ENCODE measurements at places on chromosomes 3 and 15.
A peak's percentile ranks its signal among the peaks of the same experiment; 100 is the strongest.

DNA sequence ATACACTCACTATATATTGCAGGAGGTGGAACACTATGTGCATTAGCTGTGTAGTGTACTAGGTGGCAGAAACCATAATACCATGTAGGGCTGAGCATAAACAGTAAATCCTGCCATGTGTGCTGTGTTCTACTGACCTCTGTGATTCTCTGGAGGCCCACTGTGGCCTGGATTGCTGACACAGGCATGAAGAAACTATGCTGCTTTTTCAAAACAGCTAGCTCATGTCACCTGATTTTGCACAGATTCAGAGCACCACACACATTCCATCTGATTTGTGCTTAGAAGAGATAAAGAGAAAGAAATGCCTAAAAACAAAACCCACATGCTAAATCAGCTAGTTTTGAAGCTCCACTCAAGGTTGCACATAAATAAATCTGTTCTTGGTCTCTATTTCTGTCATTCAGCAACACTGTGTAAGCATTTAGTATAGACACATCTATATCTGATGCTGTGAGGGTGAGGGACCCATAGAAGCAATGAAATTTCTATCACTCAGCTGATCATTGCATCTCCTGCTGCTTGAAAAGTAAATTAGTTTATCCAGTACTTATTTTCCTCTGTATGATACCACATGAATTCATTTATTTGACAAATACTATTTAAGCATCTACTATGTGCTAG is 1007.7 kb upstream of the SEMA6D start:
- no peak for DNase-seq

GRCh38 chr3:140341203-140341602 is 336.7 kb upstream of the TRIM42 start:
- DNase-seq: no peak

- no peak for DNase-seq
Measured at GRCh38 chr3:8822141-8822540, 52.7 kb upstream of the OXTR start.

DNA sequence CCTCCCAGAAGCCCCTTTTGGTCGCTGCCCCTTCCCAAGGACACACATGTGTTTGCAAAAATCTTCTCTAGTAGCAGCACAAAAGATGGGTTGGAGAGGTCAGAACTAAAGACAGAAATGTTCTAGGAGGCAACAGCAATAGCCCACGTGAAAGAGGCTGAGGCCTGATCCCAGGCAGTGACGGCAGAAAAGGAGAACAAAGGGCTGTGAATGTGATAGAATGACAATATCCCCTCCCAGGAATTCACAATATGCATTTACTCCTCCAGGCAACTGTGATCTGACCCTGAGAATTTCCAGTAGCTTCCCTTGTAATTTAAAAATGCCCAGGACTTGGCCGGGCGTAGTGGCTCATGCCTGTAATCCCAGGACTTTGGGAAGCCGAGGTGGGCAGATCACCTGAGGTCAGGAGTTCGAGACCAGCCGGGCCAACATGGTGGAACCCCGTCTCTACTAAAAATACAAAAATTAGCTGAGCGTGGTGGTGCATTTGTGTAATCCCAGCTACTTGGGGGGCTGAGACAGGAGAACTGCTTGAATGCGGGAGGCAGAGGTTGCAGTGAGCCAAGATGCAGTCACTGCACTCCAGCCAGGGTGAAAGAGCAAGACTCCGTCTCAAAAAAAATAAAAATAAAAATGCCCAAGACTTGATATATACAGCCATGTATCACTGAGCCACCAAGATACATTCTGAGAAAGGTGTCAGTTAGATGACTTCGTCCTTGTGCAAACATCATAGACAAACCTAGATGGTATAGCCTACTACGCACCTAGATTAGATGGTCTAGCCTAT is 43.6 kb upstream of the PIAS1 start:
- no peak for DNase-seq

GRCh38 chr3:146218880-146219866 is 31.7 kb downstream of the PLSCR4 start:
- DNase-seq: peak; percentile 39

- no peak for DNase-seq
Measured at GRCh38 chr3:184345317-184346144, 8.1 kb downstream of the FAM131A start.

- no peak for DNase-seq
Measured at GRCh38 chr3:127226946-127227842, 34.3 kb downstream of the PRR23E start.

DNA sequence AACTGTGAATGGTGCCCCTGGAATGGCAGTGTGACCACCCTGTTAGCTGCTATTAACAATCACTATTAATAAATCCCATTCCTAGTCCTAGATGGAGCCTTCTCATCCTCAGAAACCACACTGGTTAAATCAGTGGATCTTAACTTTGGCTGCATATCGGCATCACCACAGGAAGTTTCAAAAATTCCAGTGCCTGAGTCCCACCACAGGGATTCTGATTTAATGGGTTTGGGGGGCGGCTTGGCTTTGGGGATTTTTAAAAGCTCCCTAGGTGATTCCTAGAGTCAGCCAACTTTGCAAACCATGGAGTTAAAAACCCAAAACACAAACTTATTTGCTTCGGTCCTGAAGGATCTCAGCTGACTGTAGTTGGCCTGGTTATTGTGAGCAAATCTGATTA is 3.1 kb downstream of the FAM107A start:
- no peak for DNase-seq

GRCh38 chr3:105328338-105328730 is 38.4 kb upstream of the ALCAM start:
- no peak for DNase-seq

DNA sequence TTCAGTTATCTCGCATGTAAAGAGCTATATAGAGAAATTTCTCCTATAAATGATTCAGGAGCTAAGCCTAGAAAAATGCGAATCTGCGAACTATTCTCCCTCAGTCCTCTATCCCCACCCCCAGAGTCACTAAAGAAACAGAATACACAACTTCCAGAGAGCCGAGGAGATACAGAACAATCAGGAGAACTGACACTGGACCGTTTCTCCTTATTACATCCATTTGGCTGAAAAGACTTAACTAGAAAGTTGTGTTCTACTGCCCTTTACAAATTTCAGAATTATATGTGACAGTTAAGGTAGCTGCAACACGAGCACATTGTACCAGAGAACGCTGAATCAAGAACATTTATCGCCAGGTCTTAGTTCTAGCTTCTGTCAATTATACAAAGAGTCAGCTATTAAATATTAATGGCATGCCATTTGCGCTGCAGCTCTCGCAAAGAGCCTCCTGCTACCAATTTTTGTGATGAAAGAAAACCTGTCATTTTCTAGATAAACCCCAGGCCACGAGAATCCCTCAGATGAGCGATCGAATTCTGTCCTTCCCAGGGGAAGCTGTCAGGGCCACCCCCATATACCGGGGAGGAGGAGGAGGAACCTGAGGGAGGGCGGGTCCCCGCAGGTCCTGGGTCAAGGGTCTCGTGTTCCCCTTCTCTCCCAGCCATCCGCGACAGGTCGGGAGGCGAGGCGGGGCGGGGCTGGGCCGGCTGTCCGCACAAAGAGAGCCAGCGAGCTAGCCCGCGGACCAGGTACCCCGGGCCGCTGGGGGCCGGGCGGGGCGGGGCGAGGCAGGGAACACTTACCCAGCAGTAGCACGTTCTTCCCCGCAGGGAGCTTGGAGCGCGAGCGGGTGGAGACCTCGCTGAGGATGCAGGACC is 878 bp downstream of the DYNC1LI1 start:
- DNase-seq: peak; percentile 52

GRCh38 chr15:84634228-84634837 is 19.8 kb downstream of the WDR73 start:
- no peak for DNase-seq

GRCh38 chr3:193884652-193885051 is 251.3 kb upstream of the HES1 start:
- no peak for DNase-seq

- DNase-seq: no peak
Measured at GRCh38 chr3:3446251-3446650, 266.8 kb upstream of the CRBN start.
